ENCODE measurements at places on chromosomes 16 and 17.
A peak's percentile ranks its signal among the peaks of the same experiment; 100 is the strongest.

- no peak for DNase-seq
Measured at GRCh38 chr17:68697850-68698361, 96.7 kb upstream of the FAM20A start.

DNA sequence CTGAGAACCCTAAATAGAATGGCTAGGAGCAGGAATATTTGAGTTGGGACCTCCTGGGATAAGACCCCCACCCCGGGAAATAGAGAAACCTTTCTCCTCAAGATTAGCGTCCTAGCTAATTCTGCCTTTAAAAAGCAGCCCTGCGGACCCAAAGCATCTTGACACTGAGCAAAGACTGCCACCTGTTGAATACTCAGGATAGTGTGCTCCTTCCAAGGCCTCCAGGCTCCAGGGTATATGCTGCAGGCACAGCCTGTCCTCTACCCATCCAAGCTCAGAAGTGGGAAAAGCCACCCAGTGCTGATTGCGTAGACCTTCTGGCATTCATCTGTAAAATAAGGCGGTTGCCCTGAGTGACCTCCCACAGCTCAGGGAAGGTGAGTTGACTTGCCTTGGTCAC lies 456.2 kb upstream of the DYNLRB2 start:
- no peak for DNase-seq

DNA sequence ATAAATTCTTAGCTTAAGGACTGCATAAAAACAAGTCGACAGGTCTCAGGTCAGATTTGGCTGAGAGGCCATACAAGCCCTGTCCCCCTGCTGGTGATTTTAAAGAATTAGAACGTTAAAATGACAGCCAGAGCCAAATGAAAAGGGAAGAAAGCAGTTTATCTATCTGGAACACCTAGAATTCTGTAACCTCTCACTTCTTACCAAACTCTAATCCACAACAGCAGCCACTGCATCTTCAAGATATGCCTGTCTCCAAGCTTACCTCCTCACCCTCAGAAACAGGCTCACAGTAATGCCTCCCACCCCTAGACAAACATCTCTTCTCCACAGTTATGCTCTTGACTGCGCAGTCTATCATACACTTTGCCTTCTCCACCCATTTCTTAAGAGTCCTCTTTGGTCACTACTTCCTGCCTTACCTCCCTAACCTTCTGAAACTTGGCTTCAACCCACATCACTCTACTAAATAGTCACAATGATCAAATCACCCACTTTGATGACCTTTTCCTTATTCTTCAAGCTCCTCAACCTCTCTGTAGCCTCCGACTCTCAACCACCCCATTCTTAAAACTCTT lies 14.2 kb downstream of the ANKFY1 start:
- no peak for DNase-seq

DNA sequence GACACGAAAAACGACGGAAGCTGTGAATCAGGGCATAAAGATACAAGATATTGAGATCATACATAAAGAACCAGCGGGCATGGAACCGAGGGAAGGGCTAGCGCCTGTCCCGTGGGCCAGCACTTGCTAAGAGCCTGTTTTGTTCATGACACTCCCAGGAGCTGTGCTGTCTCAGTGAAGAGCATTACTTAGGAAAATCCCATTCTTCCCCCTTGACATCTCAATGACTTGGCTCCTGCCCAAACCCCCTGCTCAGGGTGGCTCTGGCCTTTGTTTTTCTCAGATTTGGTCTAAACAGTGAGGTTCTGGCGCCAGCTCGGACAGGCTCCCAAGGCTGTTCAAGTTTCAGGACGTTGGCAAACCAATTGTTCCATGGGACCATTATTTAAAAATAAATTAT lies 79.1 kb upstream of the SEC14L1 start:
- DNase-seq = peak; percentile 37

DNA sequence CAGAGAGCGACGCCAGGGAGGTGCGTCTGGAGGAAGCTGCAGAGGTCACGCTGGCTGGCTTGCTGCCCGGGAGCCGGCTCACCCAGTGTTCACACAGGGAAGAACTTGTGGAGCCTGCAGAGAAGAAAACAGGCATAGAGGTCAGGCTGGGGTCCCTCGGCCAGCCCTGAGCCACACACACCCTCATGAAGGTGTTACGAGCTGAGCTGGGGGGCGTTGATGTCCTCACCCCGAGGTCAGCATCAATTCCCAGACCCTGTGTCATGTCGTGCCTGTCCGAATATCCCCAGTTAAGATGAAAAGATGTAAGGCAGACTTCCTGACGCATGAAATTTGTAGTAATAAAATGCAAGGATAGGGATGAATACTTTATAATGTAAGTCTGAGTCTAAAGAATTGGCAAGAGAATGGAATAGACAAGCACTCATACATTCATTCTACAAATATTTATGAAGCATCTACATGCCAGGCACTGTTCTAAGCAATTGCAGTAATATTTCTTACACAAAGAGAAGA lies 77.1 kb downstream of the USP31 start:
- no peak for DNase-seq

GRCh38 chr17:78954684-78955083 lies 25.0 kb downstream of the LGALS3BP start:
- no peak for DNase-seq

- DNase-seq = no peak
Measured at GRCh38 chr17:69949973-69950695, 124.9 kb upstream of the KCNJ16 start.

GRCh38 chr16:57165938-57166337 lies 19.9 kb downstream of the PSME3IP1 start:
- DNase-seq = no peak

DNA sequence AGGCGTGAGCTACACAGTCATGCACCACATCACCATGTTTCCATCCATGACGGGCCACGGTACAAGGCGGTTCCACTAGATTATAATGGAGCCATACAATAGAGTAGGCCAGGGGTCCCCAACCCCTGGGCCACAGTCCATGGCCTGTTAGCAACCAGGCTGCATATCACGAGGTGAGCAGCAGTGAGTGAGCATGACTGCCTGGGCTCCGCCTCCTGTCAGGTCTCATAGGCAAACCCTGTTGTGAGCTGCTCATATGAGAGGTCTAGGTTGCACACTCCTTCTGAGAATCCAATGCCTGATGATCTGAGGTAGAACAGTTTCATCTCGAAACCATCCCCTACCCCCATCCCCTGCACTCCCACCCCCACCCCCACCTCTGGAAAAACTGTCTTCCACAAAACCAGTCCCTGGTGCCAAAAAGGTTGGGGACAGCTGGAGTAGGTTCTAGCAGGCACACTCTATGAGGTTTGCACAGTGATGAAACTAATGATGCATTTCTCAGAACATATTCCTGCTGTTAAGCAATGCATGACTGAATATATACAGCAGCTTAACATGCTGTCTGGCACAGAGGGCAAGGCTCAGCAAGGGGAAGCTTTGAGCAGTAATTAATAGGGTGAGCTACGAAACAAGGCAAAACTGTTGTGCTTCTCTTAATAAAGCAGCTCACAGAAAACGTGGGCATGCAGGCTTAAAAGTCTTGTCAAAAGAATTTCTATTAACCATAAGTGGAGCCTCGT lies 108.0 kb downstream of the VPS53 start:
- no peak for DNase-seq

DNA sequence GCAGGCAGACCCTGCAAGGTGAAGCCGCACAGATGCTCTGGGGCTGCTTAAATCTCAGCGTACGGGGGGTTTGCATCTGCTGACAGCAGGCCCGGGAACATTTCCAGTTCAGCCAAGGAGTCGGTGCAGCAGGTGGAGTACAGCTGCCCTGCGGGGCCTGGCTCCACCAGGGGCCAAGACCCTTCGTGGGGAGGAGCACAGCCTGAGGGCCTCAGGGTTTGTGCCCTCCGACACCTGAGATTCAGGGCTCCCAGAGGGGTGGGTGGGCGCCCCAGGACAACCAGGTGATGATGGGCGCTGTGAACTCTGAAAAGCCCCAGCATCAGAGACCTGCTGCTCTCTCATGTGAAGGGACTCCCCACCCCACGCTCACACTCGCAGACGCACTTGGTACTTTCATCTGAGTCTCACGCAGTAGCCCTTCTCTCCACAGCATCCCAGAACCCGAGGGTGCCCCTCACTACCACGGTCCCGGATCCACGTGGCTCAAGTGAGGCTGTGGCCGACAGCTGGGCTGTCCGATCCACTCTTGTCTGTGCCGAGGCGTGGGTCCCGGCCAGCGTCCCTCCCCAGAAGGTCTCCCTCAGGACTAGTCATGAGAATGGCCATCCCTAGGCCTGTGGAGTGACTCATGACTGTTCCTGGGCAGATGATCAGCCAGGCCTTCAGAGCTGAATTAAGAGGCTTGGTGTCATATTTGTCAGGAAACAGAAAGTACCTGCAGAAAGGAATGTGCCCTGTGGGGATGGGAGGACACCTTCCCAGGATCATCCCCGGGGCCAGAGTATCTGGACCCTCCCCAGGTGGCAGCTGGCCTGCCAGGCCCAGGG lies 29.6 kb downstream of the ACSF3 start:
- DNase-seq = no peak

DNA sequence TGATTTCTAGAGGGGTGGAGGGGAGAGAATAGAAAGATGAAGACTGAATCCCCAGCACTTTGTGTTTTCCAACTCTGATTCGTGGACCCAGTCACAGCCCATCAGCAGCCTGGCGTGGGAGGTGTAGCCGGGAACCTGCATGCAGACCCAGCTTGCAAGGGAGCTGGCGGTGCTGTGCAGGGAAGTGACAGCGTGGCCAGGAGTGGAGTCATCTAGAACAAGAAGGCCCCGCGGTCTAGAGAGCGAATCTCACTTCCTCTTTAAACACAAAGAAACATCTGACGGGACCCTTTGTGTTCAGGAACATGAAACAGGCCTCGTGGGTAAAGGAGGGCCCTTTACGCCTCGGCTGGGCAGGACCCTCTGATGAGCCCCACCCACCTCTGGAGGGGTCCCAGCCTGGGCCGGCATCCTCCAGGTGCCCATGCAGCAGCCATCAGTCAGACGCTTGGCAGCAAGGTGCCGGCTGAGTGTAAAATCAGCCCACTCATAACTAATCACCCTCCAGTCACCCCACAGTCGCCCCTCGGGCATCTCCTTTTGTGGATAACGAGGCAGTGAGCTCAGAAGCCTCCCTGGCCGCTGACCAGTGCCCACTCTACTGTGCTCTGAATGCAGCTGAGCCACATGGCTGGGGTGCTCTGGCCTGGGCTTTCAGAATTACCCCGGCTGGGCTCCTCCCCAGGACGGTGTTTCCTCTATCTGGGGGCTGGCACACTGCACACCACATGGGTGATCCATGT lies 4.4 kb downstream of the SNAI3 start:
- DNase-seq = no peak

DNA sequence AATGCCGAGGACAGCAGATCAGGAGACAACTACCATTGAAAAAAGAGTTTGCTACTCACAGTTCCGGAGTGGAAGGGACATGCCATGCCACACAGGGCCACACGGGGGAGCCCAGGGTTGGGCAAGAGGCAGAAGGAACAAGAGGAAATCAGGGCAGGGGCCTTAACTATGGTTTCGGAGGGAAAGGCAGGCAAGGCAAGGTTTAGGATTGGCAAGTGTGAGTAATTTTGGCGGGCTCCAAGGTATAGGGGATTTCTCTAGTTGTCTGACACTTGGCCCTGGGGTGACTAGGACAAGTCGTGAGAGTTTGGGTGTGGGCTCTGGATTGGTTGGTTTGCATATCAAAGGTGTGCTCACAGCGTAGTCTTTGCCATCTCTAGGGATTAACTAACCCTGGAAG lies 27.0 kb upstream of the NTN1 start:
- no peak for DNase-seq

DNA sequence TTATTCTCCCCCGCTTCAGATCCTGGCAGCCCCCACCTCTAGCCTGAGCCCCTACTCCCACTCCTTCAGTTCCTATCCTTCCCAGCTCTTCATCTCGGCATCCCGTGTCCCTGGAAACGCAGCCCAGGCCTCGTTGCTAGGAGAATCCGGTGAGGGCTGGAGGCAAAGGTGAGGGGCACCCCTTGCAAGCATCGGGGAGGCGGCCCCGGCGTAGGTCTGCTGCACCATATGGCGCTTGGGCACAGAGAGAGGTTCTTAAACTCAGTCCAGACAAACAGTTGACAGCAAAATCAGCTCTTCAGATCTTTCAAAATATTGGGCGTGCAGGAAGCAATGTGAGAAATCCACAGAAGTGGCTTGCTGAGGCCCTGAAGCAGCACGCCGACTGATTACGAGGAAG lies 15.0 kb downstream of the SLC38A8 start:
- no peak for DNase-seq

GRCh38 chr17:2028234-2028614 lies 1.7 kb upstream of the DPH1 start:
- DNase-seq = no peak

DNA sequence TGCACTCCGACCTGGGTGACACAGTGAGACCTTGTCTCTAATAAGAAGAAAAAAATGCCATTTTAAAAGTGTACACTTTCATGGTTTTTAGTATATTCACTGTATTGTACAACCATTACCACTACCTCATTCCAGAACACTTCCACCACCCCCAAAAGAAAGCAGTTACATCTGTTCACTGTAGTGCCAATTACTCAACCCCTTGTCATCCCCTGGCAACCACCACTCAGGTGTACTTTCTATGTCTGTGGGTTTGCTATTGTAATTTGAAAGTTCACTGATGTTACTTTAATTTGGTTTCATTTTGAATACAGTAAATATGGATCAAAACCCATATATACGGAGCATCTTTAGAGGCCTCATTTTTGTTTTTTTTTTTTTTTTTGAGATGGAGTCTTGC lies 6.1 kb downstream of the ZG16 start:
- DNase-seq = no peak

GRCh38 chr17:29127840-29128239 lies 52.4 kb downstream of the MYO18A start:
- no peak for DNase-seq

DNA sequence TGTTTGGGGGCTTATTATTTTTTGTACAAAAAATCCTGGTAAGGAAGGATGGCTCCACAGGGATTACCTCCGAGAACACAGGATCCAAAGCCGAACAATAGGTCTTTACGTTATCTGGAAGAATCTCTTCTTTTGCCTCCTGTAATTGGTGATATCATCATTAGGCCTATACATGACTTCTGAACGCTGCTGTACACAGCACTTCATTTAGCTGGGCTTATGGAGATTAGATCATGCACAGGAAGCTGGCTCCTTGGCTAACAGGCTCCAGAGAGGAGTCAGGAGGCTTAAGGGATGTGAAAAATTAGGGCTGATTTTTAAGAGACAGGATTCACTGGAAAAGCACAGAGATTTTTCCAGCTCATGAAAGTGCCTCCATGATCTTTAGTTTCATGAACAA lies 54.7 kb downstream of the TANGO6 start:
- DNase-seq = no peak

GRCh38 chr17:73901249-73901648 lies 257.0 kb upstream of the SDK2 start:
- DNase-seq = no peak

Measured in NCI-H1092 (cell line).